Lower lobe of right lung (tissue), 2 donors: ENCODE measurements at places on chromosomes 3 and 15. TPM values are rescaled to one million over a fixed set of nuclear protein-coding genes. Genes with fewer than 3 reads are reported as not detected.
A peak's percentile ranks its signal among the peaks of the same experiment; 100 is the strongest.

The IL17RB gene
- total RNA-seq = 18.4 TPM

The SEMA6D gene
- total RNA-seq = 10.2 TPM

The DOCK3 gene
- total RNA-seq = 1.5 TPM

The WWTR1 gene
- 89.5 TPM for total RNA-seq

- peak; percentile 57 for DNase-seq
- peaks cover 69% of the 10 kb centered on the region for H3K4me1 ChIP-seq
- no peaks in the 10 kb centered on the region for H3K36me3 ChIP-seq
- no peak overlapping the region for H3K27ac ChIP-seq
- H3K4me3 ChIP-seq = no peak overlapping the region
Measured at GRCh38 chr3:14374444-14374883, 27.9 kb upstream of the SLC6A6 start.

DNA sequence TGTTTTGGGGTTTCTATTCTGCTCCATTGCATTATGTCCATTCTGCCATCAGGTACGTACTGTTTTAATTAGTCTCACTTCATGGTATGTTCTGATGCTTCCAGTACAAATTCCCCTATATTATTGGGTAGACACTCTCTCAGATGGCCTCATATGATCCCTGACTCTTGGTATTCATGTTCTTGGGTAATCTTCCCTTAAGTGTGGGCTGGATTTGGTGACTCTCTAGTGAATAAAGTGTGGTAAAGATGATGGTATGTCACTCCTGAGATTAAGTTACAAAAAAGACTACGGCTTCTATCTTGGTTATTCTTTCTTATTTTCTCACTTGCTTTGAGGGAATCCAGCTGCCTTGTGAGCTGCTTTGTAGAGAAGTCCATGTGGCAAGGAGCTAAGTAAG lies 89.6 kb upstream of the TBC1D5 start:
- H3K4me1 ChIP-seq = no peaks in the 10 kb centered on the region
- no peak for DNase-seq
- H3K27ac ChIP-seq = no peak overlapping the region
- no peaks in the 10 kb centered on the region for H3K36me3 ChIP-seq
- H3K27me3 ChIP-seq = no peaks in the 10 kb centered on the region

- peaks cover 3% of the 10 kb centered on the region for H3K27me3 ChIP-seq
- H3K36me3 ChIP-seq = no peaks in the 10 kb centered on the region
- H3K27ac ChIP-seq = no peak overlapping the region
Measured at GRCh38 chr3:49563040-49563578, 8.8 kb downstream of the BSN start.
